ENCODE measurements at places on chromosomes 12 and 14.

GRCh38 chr12:18570543-18570942 lies 167.3 kb downstream of the PLCZ1 start:
- DNase-seq, result no peak

- DNase-seq, result no peak
Measured at GRCh38 chr12:3016191-3016590, 57.0 kb downstream of the TEAD4 start.

- DNase-seq, result no peak
Measured at GRCh38 chr14:90354551-90355298, 23.0 kb upstream of the NRDE2 start.

GRCh38 chr14:60757567-60758002 lies 23.0 kb downstream of the MNAT1 start:
- no peak for DNase-seq

Data from GOT3 (cell line).